ENCODE measurements at places on chromosomes 11 and 22. TPM values are rescaled to one million over a fixed set of nuclear protein-coding genes. Genes with fewer than 3 reads are reported as not detected.

DNA sequence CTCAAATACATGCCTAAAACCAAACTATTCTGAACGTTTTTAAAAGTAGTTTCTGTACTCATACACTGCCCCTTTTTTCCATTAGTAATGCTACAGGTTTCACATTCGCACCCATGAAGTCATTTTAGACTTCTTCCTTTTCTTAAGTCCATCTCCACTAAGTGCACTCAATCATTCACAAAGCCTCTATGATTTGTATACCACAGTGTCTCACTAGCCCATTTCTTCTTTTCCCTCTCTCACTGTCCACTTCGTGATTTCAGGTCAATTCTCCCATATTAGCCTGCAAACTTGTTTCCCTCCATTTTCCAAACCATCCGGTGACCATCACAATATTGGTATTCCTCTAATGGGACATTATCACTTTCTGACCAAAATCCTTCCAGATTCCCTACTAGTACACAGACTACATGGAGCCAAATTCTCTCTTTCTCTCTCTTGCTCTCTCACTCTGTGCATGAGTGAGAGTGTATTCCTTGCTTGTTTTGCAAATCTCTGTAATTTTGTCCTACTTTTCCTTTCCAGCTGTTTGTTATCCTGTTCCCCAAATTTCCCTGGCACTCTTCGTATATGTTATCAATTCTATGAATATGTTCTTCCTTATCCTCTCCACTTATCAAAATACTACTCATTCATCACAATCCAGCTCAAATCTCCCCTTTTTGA is 3.4 kb upstream of the ZC3H12C start:
- no peak for DNase-seq

DNA sequence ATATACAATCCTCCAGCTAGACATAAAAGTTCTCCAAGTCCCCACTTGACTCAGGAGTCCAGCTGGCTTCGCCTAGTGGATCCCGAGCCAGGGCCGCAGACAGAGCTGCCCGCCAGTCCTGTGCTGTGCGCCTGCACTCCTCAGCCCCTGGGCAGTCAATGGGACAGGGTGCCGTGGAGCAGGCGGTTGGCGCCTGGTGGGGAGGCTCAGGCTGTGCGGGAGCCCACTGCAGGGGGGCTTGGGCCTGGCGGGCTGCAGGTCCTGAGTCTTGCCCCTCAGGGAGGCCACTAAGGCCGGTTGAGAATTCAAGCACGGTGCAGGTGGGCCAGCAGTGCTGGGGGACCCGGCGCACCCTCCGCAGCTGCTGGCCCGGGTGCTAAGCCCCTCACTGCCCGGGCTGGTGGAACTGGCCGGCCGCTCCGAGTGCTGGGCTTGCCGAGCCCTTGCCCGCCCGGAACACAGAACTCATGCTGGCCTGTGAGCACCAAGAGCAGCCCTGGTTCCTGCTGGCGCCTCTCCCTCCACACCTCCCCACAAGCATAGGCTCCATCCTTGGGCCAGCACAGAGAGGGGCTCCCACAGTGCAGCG is 884.8 kb upstream of the LRRC4C start:
- DNase-seq = no peak

Gene TMX2
- total RNA-seq = 76.4 TPM

Gene CDKN1C
- 533 TPM for total RNA-seq

Gene SEPTIN3
- total RNA-seq = not detected

GRCh38 chr11:108654994-108655631 is 9.8 kb upstream of the DDX10 start:
- DNase-seq = peak; percentile 73

DNA sequence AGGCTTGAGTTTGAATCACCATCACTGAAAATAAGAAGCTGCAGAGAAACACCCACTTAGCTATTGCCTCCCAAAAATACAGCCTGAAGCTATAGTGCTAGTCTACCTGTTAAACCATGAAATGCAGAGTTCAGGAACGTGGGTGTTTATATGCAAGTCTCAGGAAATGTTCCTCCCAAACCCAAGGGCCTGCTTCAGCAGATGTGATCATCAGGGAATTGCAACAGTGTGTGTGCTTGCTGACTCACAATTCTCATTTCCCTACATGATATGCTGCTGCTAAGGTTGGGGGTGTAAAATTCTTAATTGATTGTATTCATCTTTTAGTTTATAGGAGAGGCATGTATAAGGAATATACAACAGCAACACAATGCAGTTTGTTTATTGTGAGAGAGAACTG is 49.6 kb downstream of the NUP98 start:
- DNase-seq = peak; percentile 13

Gene EXPH5
- total RNA-seq = 1.5 TPM

DNA sequence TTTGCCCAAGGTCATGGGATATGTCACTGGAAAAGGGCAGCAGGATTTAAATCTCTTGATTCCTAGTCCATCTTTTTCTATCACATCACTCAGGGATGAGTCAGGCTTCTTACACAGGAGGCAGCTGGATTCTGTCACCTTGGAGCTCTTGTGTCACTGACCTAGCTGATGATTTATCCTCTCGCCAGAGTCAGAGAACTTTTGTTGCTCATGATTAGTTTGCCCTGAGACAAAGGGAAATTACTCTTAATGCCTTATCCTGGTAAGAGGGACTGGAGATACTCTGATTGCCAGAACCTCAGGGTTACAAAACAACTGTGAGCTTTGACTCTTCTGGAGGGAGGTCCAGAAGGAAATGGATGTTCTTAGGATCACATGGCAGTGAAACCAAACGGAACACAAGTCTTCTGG is 10.1 kb downstream of the COA4 start:
- peak; percentile 90 for DNase-seq
